ENCODE measurements at places on chromosomes 2 and 18. TPM values are rescaled to one million over a fixed set of nuclear protein-coding genes. Genes with fewer than 3 reads are reported as not detected.

DNA sequence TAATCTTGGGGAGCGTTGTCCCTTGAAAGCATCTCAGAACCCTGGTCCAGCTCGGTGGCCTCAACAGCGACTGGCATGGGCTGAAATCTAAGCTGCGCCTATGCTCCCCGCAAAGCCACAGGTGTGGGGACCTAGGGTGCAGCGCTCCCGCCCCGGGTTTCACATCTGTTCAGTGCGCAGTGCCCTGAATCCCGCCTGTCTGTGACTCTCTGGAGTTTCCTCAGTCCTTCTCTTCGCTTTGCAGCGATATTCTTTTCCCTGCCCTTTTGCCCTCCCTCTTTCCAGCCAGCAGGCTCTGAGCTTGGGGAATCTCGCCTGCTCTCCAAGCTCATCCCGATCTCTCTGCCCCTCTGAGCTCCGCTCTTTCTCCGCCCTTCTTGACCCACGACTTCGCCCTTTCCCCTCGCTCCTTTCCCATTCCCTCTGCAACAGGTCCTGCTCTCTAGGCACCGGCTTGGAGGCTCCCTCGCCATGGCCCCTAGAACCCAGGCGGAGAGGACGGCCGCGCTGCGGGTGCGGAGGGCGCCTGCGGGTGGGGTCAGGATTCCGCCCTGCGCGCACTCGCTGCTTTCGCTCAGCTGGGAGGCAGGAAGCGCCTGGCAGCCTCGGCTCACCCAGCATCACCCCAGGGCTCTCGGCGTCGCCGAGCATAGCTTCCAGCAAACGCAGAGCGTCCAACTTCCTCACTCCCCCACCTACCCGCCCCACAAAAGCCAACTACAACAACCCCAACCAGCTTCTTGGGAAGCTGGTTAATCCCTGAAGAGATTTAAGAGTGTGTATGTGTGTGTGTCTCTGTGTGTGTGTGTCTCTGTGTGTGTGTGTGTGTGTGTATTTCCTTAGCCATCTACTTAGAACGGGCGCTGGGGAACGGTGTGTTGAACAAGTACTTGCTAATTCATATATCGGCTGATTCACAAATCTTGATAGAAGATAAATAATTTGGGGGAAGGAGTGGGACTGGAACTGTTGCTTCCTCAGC lies 1.1 kb downstream of the GRP start:
- DNase-seq, result no peak

DNA sequence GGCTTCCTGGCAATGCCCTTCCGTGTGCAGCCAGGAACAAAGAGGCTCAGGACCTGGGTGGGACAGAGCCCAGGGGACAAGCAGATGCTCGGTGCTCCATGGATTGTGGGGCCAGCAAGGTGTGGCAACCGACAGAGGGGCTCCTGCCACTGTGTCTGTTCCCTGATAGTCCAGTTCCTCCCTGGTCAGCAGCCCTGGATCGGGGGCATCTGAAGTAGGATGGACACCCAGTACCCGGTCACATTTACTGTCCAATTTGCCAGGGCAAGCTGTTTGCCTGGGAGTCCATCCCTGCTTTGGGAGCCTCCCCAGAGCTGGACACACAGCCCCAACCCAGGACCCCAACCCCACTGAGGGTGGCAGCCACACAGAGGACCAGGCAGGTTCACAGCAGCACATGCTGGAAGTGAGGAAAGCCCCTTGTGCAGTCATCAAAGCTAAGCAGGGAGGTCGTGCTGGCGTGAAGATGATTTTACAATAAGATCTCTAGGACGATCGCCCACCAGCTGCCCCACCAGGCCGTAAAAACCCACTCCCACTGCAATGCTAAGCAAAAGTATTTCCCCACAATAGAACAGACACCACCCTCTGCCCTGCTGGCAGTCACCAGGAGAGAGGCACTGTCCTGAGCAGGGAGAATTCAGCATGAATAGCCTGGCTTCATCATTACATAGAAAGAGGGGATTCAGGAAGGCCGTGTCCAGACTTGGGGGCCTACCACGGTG lies 141.7 kb downstream of the NDUFA10 start:
- no peak for DNase-seq

- no peak for DNase-seq
Measured at GRCh38 chr2:205612636-205613035, 69.7 kb upstream of the NRP2 start.

GRCh38 chr18:2882201-2882600 lies 35.4 kb downstream of the EMILIN2 start:
- DNase-seq, result no peak

DNA sequence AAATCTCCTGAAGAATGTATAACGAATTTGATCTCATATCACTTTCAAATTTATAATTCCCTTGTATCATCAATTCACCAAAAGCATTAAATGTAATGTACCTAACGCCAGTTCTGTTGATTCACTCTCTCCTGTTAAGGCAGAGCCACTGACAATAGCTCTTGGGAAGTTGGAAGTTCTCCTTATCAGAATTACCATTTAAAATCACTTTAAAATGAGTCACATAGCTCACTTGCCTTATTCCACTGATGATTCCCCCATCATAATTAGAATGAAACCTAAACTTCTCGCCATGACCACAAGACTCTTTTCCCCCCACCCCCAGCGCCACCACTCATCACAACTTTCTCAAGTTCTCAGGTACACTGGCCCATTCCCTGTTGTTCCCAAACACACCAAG lies 117.1 kb downstream of the PID1 start:
- no peak for DNase-seq

DNA sequence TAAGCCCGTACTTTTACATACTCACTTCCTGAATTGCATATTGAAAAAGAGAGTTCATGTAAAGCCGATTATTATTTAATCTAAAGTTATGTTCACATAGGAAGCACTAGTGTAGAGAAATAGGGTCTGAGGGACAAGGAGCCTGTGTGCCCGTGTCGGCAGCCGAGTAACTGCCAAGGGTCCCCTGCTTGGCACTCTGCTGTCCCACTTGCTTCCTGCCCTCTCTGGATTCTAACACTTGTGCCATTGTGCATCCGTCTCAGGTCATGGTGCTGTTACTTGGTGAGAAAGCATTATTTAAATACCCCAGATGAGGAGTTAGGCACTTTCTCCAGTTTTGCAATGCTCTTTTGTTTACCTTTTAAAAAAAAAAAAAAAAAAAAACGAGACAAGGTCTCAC lies 236.3 kb downstream of the AGAP1 start:
- DNase-seq, result no peak

DNA sequence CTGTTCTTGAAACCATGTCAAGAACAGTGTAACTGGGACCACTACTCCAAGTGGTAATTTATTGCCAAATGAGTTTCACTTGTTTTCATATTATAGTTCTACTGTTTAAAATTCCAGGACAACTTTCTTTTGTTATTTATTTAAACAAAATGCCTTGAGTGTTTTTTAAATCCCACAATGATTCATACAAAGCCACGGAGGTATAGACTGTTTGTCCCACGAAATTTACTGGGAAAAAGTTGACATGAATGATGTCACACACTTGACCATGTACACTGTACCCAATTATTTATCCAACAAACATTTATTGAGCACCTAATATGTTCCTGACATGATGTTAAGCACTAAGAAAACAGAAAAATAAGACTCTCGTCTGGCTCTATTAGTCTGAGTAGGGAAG lies 243.9 kb upstream of the SIX2 start:
- DNase-seq, result no peak

GRCh38 chr2:112491946-112492345 lies 10.0 kb downstream of the TTL start:
- DNase-seq, result no peak

GRCh38 chr2:136207030-136207623 lies 89.2 kb upstream of the CXCR4 start:
- peak; percentile 43 for DNase-seq

DNA sequence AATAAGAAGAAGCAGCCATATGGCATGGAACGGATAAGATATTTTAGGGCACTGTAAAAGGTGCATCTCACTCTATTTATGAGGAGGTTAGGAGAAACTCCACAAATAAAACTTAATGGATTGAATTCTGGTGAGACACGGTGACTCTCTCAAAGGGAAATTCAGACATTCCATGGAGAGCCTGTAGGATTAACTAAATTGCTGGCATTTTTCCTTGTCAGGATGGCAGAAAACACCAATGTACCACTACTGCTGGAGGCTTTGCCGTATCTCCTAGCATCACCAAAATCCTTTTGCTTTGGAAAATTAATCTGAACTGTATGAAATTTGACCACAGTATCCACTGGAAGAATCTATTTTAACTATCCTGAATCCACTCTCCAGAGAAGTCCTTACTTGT lies 79.3 kb downstream of the RBM43 start:
- DNase-seq, result no peak

GRCh38 chr2:237044281-237044680 lies 41.4 kb upstream of the COPS8 start:
- no peak for DNase-seq

DNA sequence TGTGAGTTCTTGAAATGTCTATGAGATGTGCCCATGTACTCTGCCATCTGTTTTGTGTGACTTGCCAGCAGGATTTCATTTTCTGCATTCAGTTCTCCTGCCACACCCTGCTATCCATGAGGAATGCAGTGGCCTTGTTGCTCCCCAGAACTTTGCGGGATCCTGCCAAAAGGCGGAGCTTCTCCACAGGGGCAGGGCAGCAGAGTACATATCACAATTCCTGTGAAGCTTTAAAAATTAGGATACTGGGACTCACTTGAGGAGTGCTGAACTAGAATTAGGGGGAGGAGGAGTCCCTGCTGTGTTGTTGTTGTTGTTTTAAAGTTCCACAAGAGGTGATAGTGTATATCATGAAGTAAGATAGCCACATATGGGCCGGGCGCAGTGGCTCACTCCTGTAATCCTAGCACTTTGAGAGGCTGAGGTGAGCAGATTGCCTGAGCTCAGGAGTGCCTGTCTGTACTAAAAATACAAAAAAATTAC lies 76.4 kb downstream of the TANC1 start:
- no peak for DNase-seq

DNA sequence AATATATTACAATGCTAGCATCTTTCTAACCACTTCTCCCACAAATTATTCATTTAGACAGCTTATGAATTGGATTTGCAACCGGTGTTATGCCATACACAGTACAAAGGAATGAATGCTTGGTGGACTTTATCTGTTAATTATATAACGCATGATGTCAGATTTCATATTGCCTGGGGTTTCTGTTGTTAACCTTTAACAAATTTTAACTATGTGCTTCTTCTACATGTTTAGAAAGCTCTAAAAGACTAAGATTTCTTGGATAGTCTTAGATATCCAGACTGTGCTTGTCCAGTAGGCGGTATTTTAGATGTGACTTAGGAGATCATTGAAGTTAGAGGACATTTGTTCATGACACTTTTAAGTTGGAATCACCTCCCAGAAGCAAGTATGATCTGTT lies 976.3 kb downstream of the TMEM182 start:
- DNase-seq, result no peak

GRCh38 chr2:96159084-96159830 lies 14.0 kb upstream of the DUSP2 start:
- no peak for DNase-seq

- DNase-seq, result peak; percentile 72
Measured at GRCh38 chr2:71223767-71224333, 3.1 kb downstream of the PAIP2B start.

DNA sequence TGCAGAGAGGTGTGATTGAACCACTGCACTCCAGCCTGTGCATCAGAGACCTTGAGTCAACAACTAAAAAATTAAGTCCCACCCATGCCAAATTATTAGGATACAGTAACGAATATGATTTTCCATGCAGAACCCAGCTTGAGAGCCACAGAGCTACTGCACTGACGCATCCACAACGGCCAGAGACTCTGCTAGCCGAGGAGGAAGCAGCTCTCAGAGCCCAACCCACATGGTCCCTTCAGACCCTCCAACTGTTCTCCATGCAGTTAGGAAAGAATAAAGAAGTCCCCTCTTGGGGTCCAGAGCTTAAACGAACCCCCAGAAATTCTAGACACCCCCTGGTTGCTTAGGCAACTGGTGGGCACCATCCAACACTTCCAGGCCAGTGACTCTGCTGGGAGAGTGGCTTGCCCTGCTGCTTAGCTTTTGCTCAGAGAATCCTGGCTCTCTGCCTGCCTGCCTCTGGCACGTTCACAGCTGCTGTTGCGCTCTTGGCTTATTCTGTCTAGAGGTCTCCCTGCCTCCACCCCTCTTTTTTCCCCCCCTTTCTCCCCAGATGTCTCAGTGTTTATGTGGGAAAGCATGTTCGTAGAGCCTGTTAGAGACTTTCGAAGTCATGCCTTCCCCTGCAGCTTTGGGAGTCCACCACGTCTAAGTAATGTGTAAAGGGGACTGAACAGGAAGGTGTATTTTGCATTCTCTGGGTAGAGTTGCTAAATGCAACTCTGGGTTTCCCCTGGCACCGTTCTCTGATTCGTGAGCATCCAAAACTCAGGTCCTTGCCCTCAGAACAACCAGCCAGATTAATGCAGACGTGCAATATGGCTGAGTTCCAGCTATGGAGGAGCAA lies 26.0 kb upstream of the SP3 start:
- DNase-seq, result peak; percentile 84

DNA sequence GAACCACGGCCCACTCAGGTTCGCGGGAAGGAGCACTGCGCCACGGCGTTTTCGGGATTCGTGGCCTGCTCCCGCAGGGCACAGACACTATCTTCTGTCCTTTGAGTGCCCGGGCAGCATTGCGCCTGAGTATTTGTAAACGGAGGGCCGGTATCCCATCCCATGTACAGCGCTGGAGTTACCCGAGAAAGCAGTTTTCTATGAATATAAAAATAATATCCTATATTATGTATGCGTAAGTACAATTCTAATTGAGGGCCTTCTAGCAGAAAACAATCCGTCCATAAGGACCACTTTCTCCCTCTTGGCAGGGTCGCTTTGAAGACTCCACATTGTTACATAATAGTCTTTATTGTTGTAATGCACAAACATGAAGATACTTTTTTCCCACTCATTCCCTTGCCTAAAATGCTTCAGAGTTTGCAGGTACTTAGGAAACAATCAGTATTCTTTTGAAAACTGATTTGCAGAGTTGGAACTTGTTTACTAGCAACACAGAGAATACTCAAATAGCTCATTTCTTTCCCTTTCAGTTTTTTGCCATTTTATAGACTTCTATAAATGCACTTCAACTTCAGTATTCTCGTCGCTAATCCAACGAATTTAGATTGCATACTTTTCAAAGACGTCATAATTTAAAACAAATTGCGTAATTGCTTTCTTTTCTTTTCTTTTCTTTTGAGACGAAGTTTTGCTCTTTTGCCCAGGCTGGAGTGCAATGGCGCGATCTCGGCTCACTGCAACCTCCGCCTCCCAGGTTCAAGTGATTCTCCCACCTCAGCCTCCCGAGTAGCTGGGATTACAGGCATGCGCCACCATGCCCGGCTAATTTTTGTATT lies 1.0 kb upstream of the REV1 start:
- no peak for DNase-seq

The POTEJ gene
- not detected for polyA plus RNA-seq

The ACMSD gene
- not detected for polyA plus RNA-seq

The IL36A gene
- polyA plus RNA-seq, result not detected

The ESPNL gene
- 0.27 TPM for polyA plus RNA-seq

The KCNF1 gene
- polyA plus RNA-seq, result 0.23 TPM

The MGAT4A gene
- polyA plus RNA-seq, result 4.2 TPM

The CDH20 gene
- 0.03 TPM for polyA plus RNA-seq

The GALNT1 gene
- 9.6 TPM for polyA plus RNA-seq

The EGR4 gene
- not detected for polyA plus RNA-seq

Measured in heart left ventricle (tissue), 16 donors.